Esophagus mucosa (tissue), 1 donor: ENCODE measurements at places on chromosomes 2 and 18.

DNA sequence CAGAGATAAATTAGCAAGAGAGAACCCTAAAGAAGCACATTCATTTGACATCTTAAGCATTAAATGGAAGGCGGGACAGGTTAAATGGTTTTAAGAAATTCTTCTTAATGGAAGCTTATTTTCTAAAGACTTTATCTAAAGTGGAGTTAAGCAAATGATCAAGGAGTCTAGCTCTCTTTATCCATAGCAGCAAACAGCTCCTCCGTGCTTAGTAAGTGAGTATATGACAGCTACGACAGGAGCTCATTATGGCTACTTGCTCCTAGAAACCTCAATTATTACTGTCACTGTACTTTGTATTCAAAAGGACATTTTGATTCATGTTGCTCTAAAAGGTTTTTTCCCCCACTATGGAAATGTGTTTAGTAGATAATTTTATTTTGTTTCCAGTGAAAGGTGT, 444.9 kb downstream of the TMX3 start:
- no peak for ATAC-seq

DNA sequence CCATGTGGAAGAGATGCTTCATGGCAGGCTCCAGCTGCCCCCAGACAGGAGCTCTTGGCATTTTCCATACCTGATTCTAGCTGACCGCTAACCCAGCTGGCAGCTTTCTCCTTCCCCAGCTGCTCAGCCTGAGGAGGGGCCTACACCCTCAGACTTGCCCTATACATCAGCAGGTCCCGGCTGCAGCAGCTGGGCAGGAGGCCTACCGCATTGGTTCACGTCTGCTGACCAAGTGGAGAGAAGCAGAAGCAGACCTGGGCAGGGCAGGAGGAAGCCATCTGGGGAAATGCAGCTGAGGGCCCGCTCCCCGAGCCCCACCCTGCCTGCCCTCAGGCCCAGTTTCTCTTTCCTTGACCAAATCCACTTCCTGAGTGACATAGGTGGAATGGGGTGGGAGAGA, 50.7 kb downstream of the LBH start:
- peak; percentile 70 for ATAC-seq

DNA sequence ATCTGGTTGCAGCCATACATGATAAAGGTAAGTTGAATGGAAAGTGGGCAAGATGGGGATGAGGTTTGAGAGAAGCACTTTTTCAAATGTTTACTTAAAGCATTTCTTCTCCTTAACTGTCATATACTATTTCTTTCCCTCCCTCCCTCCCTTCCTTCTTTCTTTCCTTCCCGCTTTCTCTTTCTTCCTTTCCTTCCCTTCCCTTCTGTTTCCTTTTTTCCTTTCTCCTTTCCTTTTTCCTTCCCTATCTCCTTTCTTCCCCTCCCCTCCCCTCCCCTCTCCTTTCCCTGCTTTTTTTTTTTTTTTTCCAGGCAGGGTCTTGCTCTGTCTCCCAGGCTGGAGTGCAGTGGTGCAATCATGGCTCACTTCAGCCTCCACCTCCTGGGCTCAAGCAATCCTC, 5.6 kb downstream of the SLC3A1 start:
- no peak for ATAC-seq

GRCh38 chr2:62344472-62344871, 148.6 kb downstream of the B3GNT2 start:
- peak; percentile 99 for ATAC-seq

DNA sequence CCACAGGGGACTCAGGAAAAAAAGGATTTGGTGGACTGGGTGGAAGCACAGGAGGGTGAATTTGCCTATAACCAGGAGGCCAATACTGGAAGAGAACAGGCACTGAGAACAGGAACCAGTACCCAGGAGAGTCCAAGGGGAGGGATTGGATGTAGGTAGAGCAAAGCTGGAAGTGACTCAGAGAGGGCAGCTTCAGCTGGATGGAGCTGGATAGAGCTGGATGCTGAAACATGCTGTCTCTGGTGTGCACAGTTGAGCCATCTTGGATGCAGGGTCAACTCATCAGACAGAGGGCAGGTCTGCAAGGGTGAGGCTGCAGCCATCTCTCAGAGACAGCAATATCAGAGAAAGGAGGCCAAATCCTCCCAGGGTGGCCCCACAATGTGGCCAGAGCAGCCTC, 134.0 kb downstream of the GALNT14 start:
- peak; percentile 60 for ATAC-seq

DNA sequence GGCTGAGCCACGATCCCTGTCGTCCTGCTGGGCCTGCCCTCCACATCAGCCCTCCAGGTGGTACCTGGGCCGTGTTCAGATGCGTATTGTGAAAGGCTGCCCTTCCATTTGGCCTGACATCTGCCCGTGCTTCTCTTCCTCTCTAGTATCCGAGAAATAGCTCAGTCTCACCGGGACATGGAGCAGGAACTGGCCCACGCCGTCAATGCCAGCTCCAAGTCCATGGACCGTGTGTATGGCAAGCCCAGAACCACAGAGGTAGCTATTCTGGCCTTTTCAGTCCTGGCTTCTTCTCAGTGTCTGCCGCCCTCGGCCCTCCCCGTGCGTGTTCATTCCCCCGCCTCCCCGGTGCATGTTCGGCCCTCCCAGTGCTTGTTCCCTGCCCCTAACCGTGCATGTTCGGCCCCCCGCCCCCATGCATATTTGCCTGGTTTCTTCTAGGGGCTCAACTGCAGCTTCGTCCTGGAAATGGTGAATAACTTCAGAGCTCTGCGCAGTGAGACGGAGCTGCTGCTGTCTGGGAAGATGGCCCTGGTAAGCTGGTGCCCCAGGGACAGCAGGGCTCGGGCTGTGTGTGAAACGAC, 104.3 kb downstream of the USP40 start:
- no peak for ATAC-seq

- no peak for ATAC-seq
Measured at GRCh38 chr2:75287624-75288316, 88.5 kb upstream of the TACR1 start.

DNA sequence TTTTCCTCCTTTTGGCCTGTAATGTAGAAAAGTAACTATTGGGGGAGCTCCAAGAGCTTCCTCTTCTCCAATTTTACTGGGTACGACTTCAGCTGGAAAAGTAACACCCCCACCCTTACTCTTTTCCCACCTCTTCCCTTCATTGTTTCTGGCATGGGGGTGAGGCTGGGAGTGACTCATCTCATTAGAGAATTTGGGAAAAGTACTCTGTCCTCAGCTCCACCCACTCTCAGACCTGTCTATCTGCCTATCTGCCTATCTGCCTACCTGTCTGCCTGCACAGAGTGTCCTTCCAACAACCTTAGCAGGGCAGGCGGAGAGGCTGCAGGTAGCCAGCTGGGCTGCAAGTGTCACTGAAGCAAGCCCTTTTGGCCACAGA, 93.6 kb downstream of the EPHA4 start:
- ATAC-seq: no peak

GRCh38 chr2:213766465-213766901, 482.2 kb downstream of the SPAG16 start:
- ATAC-seq: no peak

GRCh38 chr2:86189782-86190416, 5.4 kb downstream of the IMMT start:
- ATAC-seq: no peak

DNA sequence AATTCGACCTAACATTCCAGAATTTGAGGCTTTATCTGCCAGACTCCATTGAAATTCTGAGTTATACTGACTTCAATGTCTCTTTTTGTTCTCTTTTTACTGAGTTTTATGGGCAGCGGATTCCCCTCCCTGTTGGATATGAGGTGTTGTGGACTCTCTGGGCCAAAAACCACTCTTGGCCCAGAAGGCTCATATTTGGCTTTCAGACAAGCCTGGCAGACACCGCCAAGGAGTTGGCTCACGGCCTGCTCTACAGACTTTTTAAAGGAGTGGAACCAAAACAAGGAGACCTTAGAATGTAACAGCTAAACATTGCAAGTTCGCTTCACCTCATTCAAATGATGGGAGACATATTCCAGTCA, 206.4 kb upstream of the NCKAP5 start:
- no peak for ATAC-seq

- ATAC-seq: no peak
Measured at GRCh38 chr2:133266926-133267590, 301.2 kb downstream of the NCKAP5 start.

GRCh38 chr2:239911641-239912071, 113.5 kb downstream of the NDUFA10 start:
- peak; percentile 76 for ATAC-seq

- no peak for ATAC-seq
Measured at GRCh38 chr18:77073336-77074093, 59.1 kb downstream of the MBP start.

DNA sequence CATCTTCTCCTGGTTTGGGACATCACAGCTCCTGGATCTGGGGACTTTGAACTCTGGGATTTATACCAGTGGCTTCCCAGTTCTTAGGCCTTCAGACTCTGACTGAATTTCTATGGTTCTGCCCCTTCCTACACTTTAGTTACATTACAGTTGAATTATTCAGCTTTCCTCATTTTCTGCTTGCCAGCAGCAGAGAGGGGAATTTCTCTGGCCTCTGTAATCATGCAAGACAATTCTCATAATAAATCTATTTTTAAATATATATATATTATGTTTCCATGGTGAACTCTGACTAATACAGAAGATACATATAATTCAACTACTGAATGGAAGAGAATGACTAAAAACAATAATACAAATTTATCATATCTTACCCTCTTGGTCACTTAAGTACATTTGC, 1478.6 kb upstream of the ACVR2A start:
- no peak for ATAC-seq
